ENCODE measurements at places on chromosomes 7 and 10.

GRCh38 chr7:127935847-127936376 is 95.3 kb downstream of the LRRC4 start:
- DNase-seq = no peak

DNA sequence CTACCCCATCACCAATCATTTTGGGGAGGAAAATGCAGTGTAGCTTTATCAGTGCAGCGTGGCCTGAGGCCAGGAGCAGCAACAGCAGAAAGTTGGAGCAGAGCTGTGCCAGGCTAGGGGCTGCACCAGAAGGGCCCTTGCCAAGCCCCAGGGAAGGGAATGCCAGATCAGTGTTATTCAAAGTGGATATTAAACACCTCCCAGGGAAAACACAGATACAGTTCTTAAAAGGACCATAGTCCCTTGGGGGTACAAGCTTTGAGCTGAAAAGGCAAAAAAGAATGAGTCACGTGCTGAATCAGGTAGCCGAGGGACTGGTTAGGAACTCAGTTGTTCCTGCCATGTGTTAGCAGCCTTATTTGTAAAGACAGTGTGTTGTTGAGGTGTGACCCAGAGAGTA is 54.0 kb downstream of the GSDME start:
- no peak for DNase-seq

GRCh38 chr10:25842146-25842545 is 91.9 kb upstream of the MYO3A start:
- DNase-seq = no peak

GRCh38 chr10:53699684-53700083 is 927.1 kb upstream of the MBL2 start:
- no peak for DNase-seq

DNA sequence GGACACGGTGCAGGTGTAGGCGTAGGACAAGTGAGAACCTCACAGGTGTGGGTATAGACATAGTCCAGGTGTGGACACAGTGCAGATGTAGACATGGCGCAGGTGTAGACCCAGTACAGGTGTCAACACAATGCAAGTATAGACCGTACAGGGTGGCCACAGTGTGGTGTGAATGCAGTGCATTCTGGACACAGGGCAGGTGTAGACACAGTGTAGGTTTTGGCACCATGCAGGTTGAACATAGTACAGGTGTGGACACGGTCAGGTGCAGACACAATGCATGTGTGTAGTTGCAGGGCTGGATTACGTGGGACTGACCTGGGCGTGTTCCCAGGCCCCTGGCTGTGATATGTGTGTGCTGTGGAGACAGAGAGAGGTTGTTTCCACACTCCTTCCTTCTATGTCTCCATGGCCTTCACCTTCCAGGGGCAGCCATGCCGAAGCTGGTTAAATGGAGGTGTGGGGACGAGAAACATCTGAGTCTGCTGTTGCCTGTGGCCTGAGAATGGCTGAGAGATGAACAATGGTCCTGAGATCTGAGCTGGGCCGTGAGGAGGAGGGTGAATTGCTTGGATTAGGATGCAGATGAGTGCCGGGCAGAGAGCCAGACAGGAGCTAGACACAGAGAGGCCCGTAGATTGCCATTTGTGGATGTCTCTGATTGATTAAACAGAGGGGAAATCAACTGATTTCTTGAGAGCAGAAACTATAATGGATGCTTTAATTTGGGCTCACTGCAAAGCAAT is 343.9 kb upstream of the SHH start:
- no peak for DNase-seq

- DNase-seq = peak; percentile 79
Measured at GRCh38 chr10:112898540-112899390, 51.3 kb upstream of the TCF7L2 start.

DNA sequence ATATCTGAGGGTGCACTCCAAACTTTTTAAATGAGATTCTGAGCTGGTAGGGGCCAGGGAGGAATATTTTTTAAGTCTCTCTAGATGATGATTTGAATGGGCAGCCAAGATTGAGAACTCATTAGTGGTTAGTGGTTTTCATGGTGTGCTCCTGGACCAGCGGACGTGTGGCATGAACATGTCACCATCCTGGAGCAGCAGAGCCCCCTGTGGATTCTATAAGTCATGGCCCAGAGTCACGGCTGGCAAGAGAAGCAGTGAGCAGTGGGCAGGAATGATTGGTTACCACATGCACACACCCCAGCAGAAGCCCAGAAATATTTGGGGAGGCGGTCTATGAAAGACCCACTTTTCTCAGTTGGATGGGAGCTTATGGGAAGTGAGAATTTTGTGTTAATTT is 21.2 kb upstream of the UCN3 start:
- no peak for DNase-seq

GRCh38 chr10:135132-135600 is at the start of gene ZMYND11:
Gene ZMYND11 (plus strand): TSS chr10:135455. CDS start chr10:180013, 44,558 bp downstream.
- DNase-seq = peak; percentile 85

- no peak for DNase-seq
Measured at GRCh38 chr10:75261813-75262705, 26.3 kb upstream of the COMTD1 start.

GRCh38 chr7:122487131-122487530 is 182.6 kb upstream of the FEZF1 start:
- DNase-seq = no peak

DNA sequence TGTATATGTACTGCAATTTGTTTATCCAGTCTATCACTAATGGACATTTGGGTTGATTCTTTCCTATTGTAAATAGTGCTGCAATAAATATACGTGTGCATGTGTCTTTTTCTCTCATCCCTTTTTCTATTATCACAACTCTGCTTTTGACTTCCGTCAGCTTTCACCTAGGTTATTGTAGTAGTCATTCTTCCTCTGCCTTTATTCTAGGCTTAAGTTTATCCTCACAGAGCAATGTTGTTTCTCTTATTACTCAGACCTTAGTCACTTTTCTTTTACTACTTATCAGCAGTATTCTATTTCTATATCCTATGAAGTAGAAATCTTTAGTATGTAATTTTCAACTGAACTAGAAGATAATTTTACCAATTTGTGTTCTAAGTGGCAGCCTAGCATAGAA is 175.3 kb upstream of the SEMA3E start:
- no peak for DNase-seq

- no peak for DNase-seq
Measured at GRCh38 chr10:24643679-24644209, 79.9 kb downstream of the ARHGAP21 start.

- DNase-seq = no peak
Measured at GRCh38 chr10:26527018-26527417, 88.9 kb downstream of the APBB1IP start.

DNA sequence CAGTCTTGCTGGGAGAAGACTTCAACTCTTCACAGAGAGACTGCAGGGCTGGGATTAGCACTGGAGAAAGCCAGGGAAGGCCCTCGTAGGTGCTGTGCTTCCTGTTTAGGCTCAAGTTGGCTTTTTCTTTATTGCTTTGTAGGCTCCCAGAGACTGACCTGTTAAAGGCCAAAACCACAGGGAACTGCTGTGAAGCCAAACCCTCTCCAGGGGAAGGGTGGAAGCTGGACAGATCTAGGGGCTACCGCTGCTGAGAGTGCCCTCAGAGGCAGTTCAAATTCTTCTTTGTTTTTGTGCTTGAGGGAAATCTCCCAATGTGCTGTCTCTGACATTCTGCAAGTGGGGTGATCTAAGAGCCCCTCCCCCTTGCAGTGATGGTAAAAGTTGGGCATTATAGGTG is 198.4 kb downstream of the CNTNAP2 start:
- no peak for DNase-seq

- DNase-seq = peak; percentile 92
Measured at GRCh38 chr10:5666008-5666840, at the start of gene ASB13. Gene ASB13 (minus strand): TSS chr10:5666595. CDS start chr10:5666551, 44 bp downstream.

DNA sequence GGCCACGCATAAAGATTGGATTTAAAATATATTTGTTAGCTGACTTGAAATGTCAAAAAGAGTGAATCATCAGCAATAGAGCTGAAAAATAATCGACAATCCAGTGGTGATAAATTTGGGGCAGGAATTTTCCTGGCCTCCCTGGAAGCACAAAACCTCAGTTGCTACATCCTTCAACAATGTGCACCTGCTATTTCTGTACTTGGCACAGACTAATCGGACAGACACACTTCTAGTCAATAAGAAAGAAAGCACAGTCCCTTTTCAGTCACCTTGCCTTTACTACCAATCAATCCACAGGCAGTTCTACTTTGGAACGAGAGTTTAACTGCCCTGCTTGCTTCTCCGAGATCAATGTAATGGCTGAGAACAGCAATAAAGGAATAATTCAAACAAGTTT is 96.7 kb upstream of the NOBOX start:
- no peak for DNase-seq

- DNase-seq = no peak
Measured at GRCh38 chr7:32091608-32092210, 21.5 kb upstream of the PDE1C start.

DNA sequence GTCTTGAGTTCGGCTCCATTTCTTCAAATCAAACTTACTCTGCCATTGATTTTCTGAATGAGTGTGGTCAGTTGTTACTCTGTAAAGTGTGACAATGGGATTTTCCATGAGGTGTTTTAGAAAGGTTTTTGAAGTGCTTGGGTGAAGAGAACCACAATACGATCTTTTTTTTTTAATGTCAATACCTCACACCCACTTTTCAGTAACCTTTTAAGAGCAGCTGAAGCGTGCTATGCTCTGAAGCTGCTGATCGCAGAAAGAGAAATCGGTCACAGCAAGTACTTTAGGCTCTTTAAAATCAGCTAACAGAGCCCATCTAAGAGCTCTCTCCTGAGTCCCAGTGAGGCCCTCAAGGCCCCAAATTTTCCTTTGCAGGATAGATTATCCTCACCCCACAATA is 34.4 kb upstream of the YAE1 start:
- DNase-seq = no peak

GRCh38 chr10:3231951-3232730 is 59.6 kb upstream of the PITRM1 start:
- no peak for DNase-seq

DNA sequence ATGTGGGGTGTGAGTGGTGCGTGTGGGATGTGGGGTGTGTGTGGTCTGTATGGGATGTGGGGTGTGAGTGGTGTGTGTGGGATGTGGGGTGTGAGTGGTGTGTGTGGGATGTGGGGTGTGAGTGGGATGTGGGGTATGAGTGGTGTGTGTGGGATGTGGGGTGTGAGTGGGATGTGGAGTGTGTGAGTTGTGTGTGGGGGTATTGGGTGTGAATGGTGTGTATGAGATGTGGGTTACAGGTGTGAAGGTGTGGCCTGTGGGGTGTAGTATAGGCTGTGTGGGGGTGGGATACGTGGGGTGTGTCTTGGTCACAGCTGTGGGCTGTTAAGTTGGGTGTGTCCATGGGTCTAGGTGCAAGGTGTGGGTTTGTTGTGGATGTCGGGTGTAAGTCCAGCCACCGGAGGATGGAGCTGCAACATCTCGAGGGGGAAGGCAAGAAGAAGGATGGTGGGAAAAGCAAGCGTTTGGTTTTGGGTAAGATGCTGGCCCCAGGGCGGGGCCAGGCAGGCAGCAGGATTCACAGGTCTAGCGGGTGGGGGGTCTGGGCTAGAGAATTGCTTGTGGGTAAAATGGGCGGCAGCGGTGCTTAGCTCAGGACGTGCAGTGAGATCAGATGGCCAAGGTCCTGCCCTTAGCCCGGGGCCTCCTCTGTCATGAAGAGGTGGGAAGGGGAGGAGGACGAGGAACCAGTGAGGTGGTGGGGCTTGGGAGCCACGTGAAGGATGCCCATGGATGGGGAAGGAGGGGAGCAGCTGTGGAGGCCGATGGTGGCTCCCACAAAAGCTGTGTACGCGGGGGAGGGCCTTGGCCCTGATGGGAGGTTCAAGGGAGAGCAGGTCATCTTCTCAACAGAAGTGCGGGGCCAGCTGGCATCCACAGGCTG is 60.1 kb downstream of the CFAP46 start:
- no peak for DNase-seq

DNA sequence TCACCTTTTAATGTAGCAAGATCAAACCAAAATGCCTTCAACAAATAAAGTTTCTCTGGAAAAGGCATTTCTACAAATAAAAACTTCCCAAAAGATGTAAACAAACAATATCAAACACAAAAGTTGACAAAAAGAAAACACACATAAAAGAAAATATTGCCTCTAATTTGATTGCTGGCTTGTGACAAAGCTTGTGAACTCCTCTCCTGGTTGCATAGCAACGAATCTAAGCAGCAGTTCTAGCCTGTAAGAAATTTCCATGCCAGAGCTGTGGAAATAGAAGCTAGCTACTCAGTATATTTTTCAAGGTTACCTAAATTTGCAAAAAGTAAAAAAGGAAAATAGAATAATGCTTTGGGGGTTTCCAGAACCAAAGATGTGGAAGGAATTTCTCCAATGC is 173.9 kb upstream of the CDK1 start:
- no peak for DNase-seq

- peak; percentile 80 for DNase-seq
Measured at GRCh38 chr10:132939957-132940790, 2.2 kb downstream of the CFAP46 start.

- DNase-seq = no peak
Measured at GRCh38 chr7:29900745-29901144, 88.9 kb downstream of the SCRN1 start.

GRCh38 chr7:18145160-18145559 is 117.5 kb upstream of the PRPS1L1 start:
- no peak for DNase-seq

DNA sequence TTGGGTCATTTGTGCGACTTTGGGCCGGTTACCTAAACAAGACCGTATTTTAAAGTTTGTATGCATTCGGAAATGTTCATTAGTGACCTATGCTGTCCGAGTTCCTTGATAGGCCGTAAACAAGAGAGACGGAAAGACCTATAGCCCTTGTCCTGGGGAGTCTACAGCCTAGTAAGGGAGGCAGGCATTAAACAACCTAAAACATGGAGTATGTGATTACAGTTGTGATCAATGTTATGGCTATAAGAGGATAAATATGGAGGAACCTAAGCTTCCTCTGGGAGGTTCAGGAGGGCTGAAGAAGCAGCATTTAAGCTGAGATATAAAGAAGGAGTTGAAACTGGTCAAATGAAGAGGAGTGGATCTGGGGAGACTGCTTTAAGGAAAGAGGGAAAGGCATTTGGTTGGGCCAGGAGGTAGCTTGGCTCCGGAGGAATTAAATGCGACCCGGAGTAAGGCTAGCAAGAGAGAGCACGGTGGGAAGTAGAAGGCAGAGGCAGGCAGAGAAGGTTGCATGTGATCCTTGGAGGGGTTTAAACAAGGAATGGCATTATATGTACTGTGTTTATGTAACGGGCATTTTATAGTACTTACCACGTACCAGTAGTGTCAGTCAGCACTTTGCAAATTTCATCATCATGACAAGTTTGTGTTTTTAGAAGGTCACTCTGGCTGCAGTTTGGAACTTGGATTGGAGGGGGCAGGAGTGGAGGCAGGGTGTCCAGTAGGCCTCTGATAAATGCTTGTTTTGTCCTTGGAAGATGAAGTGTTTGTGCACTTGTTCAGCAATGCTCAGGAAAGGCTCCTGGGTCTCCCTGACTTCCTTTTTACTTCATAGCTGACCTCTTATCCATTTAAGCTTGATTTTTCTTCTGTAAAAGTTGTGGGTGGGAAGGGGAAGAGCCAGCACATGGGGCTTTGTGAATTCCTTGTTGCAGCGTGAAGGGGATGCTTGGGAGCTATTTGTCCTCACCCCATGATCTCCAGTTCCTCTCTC is 1.0 kb upstream of the AVPI1 start:
- DNase-seq = no peak

- DNase-seq = peak; percentile 82
Measured at GRCh38 chr7:8433477-8434289, at the start of gene NXPH1. Gene NXPH1 (plus strand): TSS chr7:8433609.
